Stimulated activated CD8-positive, alpha-beta memory T cell treated with anti-CD3 and anti-CD28 coated beads, Interleukin-4, amount 100 ng/mL, for 1 hour (primary cell): ENCODE measurements at places on chromosomes 6 and 20.

DNA sequence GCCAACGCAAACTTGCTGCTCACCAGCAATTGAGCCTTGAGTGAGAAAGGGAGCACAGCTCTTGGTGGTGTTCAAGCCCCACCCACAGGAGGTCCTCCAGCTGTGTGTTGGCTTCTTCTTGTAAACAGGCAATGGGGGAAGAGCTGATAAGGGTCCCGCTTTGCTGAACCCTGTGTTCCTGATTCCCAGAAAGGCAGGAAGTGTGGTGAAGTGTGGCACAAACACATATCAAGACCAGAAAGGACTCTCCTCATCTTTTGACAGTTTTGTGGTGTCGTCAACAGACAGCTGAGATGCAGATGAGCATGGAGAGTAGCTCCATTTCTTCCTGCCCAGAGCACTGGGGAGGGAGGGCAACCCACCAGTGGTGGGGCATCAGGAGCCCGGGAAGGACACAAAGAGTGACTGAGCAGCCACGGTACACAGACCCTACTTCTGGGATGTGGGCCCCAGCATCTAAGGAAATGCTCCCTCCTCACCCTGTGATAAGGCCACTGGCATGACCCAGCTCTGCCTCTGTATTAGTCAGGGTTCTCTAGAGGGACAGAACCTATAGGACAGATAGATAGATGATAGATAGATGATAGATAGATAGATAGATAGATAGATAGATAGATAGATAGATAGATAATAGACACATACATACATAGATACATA lies 188.9 kb upstream of the TAB2 start:
- DNase-seq: no peak

- no peak for DNase-seq
Observed at GRCh38 chr6:105607636-105608621, 205.0 kb upstream of the PREP start.

GRCh38 chr6:132161283-132161682 lies 210.1 kb upstream of the CCN2 start:
- DNase-seq: no peak

GRCh38 chr20:34541264-34541901 lies 17.1 kb upstream of the MAP1LC3A start:
- no peak for DNase-seq

DNA sequence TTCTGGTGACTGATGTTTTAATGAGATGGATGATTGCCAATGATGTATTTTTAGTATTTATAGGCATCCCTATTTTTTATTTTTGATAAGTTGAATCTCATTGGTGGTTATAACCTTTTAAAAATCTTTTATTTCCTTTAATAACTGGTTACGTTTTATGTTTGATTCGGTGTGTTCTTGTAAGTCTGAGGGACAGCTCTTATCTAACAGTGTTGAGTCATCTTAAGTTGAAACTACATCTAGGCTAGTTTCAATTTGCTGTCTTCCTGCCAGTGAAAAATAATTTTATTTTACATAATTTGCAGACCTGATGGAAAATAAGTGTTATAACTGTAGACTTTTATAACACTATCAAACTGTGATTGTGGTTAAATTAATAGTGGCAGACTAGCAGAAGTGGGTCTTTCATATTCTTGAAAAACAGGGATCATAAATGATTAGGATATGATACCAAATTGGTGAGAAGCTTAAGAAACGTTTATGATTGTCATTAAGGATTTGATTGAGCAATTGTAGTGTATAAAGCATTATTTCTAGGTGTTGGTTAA lies 4.6 kb downstream of the AFDN start:
- DNase-seq: no peak

GRCh38 chr6:86192123-86192522 lies 549.4 kb upstream of the SYNCRIP start:
- no peak for DNase-seq

- DNase-seq: no peak
Observed at GRCh38 chr6:144062786-144063185, 32.6 kb downstream of the SF3B5 start.

DNA sequence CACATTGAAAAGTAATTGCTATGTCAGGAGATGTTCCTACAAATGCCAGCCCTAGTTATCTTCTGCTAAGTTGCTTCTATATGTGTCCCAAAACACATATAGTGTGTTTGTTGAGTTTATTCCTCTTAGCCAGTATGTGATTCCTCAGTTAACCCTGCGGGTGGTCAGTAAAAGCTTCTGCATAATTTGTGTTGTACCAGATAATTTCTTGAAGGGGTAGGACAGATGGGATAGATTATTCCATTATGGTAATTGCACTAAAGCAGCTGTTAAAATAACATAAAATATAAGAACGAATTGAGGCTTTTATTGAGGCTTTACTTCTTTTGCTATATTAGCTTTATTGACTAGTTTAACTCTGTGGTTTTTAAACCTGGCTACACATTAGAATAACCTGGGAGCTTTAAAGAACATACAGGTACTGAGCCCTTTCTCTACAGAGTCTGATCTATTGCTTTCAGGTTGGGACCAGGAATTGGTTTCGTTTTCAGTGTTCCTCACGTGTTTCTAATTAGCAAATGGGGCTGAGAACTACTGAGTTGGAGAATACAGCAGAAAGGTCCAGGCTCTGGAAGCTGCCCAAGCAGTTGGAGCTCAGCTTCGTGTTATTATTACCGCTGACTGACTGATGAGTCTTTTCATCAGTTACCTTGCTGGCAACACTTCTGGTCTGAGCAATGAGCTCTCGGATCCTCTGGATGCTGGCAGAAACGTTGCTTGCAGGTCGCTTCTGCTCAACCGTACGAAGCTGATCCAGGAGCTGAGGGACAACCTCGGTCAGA lies 56.9 kb downstream of the FAM229B start:
- DNase-seq: no peak

GRCh38 chr6:32943864-32944649 lies 3.2 kb upstream of the HLA-DMB start:
- no peak for DNase-seq

GRCh38 chr20:54227751-54228150 lies 19.9 kb downstream of the PFDN4 start:
- DNase-seq: no peak

GRCh38 chr6:141388666-141389065 lies 744.1 kb upstream of the GJE1 start:
- DNase-seq: no peak
